NCI-H187 (cell line): ENCODE measurements at places on chromosomes 13 and 19.
A peak's percentile ranks its signal among the peaks of the same experiment; 100 is the strongest.

DNA sequence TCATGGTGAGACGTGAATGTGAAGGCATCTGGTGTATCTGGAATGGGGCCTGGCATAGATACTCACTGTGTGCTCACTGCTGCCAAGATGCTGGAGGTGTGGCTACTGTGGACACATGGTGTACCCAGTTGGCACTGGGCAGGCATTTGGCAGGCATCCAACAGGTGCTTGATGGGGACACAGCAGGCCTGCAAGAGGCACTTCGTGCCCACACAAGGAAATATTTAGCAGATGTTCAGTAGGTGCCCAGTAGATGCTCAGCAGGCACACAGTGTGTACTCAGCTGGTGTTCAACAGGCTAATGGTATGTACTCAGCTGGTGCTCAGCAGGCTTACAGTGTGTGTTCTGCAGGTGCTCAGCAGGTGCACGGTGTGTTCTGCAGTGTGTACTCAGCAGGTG is 14.2 kb downstream of the CRTC1 start:
- DNase-seq, result no peak

GRCh38 chr19:29467824-29468401 is 57.9 kb upstream of the VSTM2B start:
- DNase-seq, result no peak

DNA sequence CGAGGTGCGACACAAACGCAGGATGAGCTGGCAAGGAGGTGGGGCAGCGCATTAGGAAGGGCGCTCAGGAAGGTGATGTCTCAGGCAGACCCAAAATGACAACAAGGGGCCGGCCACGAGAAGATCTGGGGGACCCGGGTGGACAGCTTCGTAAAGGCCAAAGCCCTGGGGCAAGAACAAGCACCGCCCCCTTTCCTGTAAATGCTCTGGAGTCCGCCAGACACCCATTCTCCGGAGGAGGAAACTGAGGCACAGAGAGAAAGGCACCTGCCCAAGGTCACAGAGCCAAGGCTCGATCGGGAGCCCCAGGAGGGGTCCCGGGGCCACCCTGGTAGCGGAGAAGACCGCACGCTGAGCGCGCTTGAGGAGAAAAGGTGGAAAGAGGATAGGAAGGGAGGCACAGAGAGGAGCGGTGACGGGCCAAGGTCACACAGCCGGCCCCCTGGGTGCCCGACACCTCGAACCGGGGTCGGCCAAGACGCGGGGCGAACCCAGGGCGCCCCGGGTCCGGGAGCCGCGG is 571 bp downstream of the SAFB2 start:
- DNase-seq, result no peak

DNA sequence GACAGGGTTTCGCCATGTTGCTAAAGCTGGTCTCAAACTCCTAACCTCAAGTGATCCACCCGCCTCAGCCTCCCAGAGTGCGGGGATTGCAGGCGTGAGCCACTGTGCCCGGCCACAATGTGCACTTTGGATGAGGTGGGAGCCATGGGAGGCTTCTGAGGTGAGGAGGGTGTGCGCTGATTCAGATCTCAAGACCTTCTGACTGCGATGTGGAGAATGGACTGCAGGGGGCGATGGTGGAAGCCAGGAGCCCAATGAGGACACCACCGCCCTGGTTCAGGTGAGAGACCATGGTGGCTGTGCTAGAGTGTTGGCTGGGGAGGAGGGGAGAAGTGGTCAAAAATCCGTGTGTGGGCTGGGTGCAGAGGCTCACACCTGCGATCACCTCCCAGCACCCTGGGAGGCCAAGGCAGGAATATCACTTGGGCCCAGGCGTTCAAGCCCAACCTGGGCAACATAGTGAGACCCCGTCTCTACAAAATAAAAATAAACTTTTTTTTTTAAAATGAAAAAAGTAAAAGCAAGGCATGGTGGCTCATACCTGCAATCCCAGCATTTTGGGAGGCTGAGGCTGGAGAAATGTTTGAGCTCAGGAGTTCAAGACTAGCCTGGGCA is 5.6 kb downstream of the INAFM1 start:
- DNase-seq, result no peak

GRCh38 chr19:46426506-46427162 is 2.1 kb downstream of the PNMA8C start:
- DNase-seq, result peak; percentile 75

- DNase-seq, result no peak
These were observed 11.9 kb upstream of the ZNF57 start for GRCh38 chr19:2888731-2889224.

DNA sequence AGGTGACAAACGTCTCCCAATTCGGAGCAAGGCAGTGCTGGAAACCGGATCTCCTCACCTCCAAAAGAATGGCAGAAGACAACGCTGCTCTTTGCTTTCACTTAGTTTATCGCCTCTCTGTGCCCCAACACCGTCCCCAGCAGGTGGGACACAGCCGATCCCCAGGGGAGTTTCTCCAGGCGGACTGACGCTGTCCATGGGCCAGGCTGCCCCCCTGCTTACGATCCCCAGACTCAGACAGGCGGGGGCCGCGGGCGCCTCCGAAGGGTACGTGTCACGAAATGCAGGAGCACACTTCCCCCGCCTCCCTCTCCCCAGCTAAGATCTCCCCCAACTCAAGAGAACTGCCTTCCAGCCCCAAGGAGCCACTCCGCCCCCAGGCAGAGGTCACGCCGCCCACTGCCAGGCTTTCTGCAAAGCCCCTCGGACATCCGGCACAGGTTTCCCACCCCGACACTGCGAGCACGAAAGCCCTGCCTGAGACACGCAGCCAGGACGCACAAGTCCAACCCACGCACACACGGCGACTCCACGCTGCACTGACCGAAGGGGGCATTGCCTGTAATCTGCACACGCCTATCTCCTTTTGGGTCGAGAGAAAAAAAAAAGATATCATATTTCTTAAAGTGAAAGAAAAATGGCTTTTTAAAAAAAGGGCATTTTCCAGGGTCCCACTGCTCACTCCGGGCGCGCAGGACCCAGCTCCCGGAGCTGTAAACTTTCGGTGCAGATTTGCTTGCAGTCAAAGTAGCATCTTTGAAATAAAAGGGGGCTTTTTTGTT is 2.0 kb downstream of the SPRY2 start:
- DNase-seq, result no peak

GRCh38 chr19:52188822-52189734 is 774 bp upstream of the PPP2R1A start:
- no peak for DNase-seq

DNA sequence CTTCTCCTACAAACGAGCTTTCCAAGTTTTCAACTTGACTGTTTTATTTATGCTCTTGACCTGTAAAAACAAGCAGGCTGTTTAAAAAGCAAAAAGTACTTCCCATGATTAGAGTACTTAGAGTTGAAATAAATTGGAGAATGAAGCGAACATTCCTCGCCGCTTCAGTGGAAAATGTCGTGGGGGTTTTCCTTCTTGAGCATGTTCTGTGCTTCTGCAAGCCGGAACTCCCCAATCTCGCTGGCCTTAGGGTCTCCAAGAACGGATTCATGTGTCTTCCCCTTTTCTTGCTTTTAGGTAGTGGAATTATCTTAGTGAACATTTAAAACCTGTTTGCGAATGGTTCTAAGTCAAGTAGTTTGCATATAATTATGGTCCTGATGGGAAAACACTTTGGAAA is 103.6 kb upstream of the ZNF536 start:
- DNase-seq, result no peak

GRCh38 chr13:25739376-25739775 is 312.4 kb downstream of the SHISA2 start:
- DNase-seq, result no peak

DNA sequence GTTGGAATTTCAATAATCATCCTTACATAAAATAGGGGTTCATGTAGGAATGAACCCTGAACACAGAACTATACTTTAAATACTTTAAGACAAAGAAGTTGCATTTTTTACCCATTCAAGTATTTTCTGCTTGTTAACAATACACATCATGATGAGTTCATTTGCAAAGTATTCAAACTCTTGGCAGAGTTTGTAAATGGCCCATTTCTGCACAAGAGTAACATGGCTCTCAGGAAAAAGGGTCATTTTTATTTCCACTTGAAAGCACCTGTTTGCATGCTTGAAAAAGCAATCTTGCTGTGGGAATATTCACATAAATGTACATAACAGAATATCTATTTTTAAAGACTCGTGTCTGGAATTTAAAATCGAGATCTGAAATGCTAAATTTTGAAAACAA is 18.1 kb downstream of the ESD start:
- no peak for DNase-seq

- no peak for DNase-seq
These were observed 1725.9 kb downstream of the PCDH9 start for GRCh38 chr13:65504213-65504612.

GRCh38 chr19:43738780-43739211 is 16.0 kb downstream of the SMG9 start:
- DNase-seq, result no peak

DNA sequence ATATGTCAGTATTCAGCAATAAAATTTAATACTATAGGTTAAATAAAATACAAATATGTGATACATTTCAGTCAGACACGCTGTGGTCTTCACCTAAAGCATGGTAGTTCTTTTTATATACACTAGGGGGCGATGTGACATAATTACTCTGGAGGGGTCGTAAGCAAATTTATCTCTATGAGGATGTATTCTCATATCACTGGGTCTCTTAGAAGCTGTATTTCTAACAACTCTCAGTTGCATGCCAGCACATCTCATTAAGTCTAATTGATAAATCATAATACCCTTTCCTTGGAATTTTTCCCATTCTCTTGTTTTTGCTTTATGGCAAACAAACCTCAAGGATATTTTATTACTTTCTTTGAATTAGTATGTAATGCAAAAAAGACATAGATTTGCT is 3.9 kb upstream of the PCDH17 start:
- peak; percentile 39 for DNase-seq

GRCh38 chr13:31853643-31854326 is 114.5 kb downstream of the RXFP2 start:
- DNase-seq, result no peak

DNA sequence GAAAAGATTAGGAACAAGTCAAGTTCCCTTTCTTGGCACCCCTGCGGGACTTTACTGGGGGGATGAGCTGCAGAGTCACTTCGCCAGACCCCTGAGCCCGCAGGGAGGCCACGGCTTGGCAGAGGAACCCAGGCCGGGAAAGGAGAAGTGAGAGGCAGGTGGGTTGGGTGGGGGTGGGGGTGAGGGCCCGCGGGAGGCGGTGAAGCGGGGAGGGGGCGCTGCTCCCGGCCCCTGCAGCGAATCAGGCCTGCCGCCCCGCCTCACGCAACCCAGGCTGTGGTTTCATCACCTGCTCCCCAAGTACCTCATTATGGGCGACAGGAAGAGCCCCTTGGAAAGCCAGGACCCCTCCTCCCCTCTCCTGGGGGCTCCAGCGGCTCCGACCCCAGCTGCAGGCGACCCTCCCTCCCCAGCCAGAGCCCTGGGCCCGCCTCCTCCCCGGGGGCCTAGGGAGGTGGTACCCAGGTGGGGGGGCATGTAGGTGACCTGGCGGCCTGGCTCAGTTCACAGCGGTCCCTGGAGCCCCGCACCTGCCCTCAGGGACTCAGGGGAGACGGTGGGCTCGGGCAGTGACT is 9.5 kb downstream of the MEF2B start:
- DNase-seq, result no peak

GRCh38 chr19:48724796-48725753 is 5.5 kb upstream of the MAMSTR start:
- no peak for DNase-seq

DNA sequence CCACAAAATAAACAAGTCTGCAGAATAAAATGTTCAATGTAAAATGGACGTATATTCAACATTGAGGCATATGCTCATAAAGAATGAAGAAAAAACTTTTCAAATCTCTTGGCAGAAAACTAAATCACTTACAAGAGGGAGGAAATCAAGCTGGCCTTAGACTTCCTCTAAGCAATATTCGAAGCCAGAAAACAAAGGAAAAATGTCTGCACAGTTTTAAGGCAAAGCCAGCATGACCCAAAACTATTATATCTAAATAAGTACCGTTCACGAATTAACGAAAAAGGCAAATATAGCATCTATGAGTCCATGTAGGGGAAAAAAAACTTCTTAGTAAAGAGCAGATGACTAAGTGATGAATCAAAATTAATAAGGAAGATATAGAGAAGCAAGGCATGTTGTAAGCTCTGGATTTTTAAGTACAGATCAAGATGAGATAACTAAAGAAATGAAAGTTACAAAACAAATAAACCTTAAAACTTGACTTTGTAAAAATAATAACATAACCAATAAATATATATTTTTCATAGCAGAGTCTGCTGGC is 101.3 kb downstream of the KCNRG start:
- no peak for DNase-seq

- DNase-seq, result no peak
These were observed 317.2 kb downstream of the DCT start for GRCh38 chr13:94162289-94162688.

DNA sequence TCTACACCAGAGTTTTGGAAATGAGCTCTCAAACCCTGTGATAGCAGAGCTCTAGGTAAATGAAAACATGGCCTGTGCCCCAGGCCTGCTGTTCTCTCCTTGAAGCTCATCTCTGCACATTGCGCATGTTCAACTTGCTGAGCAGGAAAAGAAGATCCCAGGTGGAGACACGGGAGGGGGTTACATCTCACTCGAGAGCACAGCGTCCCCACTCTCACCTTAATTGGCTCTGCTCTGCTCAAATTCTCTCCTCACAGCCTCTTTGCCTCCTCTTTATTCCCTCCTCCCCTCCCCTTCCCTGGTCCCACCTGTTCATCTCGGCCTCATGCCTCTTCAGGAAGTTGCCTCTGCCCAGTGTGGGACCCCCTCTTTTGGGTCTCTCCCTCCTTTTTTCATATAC is 44.7 kb downstream of the RGCC start:
- DNase-seq, result no peak

- no peak for DNase-seq
These were observed 22.6 kb downstream of the RXFP2 start for GRCh38 chr13:31761951-31762350.

- DNase-seq, result peak; percentile 46
These were observed 36.1 kb upstream of the DCUN1D2 start for GRCh38 chr13:113526466-113527220.

DNA sequence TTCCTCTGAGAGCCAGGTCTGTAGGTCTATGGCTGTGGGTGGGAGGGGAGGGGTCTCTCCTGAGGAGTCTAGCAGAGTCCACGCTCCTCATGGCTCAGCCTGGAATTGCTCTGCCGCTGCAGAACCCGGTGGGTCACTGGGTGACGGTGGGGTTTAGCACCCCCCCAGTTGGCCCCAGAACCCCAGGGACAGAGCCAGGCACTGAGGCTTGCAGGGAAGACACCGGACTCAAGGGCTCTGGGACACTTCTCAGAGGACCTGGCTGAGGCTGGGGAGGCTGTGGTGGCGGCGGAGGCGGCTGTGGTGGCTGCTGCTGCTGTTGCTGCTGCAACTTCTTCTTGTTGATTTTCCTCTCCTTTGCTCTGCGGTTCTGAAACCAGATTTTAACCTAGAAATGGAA is 6.1 kb downstream of the CDX2 start:
- no peak for DNase-seq

GRCh38 chr19:46288896-46289588 is 7.8 kb upstream of the HIF3A start:
- no peak for DNase-seq
